ENCODE measurements at places on chromosomes 4 and X.

DNA sequence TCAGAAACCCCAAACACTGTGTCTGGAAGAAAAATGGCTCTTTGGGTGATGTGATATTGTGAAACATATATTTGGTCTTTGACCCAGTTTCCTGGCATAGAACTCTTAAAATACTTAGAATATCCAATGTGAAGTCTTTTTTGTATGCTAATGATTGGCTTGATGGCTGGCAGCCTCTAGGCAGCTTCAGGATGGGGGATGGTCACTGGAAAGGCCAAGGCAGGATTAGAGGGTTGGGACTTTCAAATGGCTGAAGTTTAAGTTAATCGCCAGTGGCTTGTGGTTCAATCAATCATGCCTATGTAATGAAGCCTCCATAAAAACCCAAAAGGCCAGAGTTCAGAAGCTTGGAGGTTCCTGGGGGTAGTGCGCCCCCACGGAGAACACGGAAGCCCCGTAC lies 33.5 kb upstream of the ESX1 start:
- no peak for DNase-seq

DNA sequence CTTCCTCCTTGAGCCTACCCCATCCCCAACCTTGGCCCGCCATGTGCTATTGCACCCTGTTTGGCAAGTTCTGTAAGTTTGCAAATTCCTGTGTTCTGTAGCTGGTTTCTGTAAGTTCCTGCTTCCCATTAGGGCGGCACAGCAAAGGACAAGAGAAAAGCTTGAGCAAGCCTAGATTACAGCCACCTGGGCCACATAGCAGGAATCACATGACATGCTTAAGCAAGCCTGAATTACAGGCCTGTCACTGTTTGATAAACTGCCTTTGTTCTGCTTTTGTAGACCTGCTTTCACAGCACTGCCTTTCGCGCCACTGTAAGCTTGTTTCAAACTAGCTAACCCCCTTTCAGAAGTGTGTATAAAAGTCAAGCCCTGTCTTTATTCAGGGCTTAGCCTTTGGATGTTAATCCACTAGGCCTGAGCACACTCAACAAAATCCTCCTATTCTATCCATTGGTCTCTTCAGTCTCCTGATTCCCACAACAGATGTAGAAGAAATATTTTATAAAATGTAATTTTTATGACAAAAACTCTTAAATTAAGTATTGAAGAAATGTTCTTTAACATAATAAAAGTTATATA lies 906.8 kb upstream of the NDST4 start:
- DNase-seq: no peak

- no peak for DNase-seq
Observed at GRCh38 chr4:21018817-21019216, 318.6 kb downstream of the PACRGL start.

GRCh38 chr4:78666830-78667258 lies 109.3 kb upstream of the BMP2K start:
- DNase-seq: no peak

DNA sequence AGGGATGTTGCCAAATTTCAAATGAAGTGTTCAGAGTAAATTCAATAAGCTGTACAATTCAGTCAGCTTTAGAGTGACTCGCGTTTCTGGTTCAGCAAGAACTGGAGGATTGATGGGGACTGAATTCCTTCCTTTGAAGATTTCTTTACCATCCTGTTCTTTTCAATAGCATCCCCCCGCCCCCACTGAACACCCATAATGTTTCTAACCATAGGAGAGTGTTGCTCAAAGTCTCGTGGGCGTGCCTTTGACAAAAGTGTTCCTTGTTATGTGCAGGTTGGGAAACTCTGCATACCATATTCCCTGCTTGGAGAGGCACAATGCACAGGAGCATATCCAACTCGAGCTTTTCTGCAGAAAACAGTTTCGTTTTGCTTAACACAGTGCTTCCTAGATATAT lies 323.5 kb upstream of the CASK start:
- DNase-seq: no peak

DNA sequence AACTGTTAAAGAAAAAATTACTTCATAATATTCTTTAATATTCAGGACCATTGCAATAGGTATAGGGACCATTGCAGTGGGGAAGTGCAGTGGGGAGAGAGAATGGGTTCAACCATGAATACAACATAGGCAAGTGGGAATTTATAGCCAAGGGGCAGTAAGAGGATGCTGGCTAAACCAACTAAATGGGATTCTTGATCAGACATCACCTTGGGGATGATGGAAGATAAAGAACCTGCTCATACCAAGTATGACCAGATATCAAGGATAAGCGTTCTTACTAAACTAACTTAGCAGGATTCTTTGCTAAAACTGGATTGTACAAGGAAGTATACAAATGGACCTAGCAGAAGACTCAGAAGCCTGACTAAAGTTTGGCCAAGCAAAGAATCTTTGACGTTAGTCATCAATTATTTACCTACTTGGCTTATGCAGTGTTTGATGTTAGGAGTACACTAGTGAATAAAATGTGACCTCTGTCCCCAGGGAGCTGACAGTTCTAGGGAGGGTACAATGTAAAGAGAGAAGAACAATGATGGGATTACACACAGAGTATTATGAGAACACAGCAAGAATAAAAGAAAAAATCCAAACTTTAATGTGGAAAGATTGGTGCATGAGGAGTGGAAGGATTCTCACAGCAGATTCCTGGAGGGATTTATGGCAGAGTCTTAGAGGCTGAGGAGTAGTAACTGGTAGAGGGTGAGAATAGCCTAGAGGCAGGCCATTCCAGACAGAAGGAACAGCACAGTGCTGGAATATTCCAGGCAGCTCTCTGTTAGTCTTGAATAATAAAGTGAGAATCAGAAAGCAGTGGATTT lies 54.7 kb upstream of the MYOZ2 start:
- DNase-seq: no peak

- DNase-seq: no peak
Observed at GRCh38 chr4:4759232-4759631, 100.2 kb upstream of the MSX1 start.

GRCh38 chr4:47831026-47831679 lies 6.7 kb downstream of the CORIN start:
- no peak for DNase-seq

DNA sequence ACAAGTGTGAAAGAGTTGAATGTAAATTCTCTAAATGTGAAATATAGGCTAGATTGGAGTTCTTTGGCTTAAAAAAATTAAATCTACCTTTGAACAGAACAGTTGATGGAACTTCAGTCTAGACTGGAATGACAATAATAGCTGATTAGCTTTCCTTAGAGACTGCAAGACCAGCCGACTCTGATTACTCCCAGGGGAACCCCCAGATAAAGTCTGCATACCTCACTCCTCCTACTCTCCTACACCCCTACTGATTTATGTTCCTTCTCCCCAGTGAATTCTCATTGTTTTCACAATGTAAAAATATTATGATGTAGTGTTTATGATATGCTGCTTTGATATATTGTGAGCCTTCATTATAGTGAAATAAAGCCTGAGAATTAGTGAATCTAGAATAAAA lies 241.3 kb downstream of the CFAP299 start:
- DNase-seq: no peak

GRCh38 chr4:8272472-8273428 lies 3.2 kb downstream of the HTRA3 start:
- no peak for DNase-seq

GRCh38 chr4:187276736-187277408 lies 553.2 kb upstream of the FAT1 start:
- no peak for DNase-seq

GRCh38 chr4:7124689-7125442 lies 57.0 kb upstream of the GRPEL1 start:
- DNase-seq: no peak

DNA sequence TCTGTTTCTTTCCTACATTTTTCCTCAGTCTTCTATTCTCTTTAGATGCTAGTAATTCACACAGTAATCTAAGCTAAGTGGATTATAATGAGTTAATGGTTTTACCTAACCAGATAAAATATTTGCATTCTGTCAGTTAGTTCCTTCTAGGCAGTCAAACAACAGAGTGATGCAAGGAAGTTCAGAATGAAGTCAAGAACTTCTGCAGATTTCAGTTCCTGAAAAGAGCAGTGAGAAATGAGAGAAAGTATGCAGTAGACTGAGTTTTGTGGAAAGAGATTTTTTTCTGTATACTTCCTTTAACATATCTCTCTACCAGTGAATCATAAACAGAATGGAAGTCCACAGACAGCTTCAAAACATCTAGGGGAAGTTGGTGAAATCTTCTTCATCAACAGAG lies 774.0 kb upstream of the POU3F4 start:
- no peak for DNase-seq

DNA sequence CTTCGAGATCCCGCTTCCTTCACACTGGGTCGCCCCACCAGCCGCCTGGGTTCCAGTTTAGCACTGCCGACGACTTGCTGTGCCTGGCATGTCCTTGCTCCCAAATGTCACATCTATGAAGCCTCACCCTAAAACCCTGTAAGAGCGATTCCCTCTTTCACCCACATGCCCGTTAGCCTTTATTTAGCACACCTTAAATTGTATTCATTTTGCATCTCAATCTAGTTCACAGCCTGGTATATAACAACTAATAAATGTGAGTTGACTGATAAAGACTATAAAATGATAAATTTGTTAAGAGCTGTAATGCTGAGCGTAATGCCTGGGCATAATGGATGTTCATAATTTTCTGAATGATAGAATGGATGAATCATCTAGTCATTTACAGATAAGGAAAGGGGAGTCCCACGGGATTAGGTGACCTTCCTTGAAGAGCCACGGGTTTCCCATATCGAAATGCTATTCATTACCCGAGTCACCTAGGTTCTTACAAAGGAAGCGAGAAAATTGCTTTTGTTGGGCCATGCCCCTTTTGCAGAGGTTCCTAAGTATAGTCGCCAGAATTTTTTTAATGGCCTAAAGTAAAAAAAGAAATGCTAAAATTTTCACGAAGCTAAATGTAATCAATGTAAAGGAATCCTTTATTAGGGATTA lies 1.1 kb upstream of the AP1S2 start:
- no peak for DNase-seq

DNA sequence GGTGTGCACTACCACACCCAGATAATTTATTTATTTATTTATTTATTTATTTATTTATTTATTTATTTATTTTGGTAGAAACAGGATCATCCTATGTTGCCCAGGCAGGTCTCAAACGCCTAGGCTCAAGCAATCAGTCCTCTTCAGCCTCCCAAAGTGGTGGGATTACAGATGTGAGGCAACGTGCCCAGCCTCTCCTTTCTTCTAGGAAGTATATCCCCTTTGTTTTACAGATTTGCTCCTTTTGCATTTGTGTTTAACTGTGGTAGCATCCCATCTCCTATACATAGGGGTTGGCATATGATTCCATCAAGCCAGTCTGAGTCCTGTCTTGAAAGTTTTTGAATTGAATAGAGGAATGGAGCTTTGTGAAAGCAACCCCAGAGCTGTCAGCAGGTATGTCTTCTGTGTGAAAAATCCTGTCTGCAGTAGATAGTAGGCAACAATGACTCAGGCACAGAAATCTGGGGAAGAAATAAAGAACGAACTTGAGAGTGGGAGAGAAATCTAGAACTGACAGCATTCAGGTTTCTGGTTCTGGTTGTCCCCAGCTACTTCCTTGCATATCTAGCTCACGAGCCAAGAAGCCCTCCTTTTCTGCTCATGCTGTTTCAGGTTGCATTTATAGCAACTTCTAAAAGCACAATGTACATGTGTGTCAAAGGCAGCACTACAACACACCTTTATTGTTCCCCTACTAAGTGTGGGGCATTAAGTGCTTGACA lies 113.7 kb upstream of the LSM6 start:
- no peak for DNase-seq

DNA sequence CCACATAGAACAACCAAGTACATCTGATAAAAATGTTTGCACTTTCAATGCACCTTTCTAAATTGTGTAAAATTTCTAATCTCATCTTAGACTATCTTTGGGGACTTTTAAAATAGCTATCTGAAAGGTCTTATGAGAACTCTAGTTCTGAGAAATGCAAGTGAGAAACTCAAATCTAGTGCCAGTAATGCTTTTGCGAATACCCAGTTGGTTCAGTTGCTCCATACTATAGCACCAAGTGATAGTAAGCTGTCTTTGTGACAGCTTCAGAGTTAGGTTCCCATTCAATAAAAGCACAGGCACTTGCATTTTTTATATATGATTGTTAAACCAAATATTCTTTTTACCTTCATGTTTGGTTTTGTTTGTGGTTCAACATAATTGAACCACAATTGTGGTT lies 4.5 kb upstream of the ITM2A start:
- DNase-seq: no peak

- no peak for DNase-seq
Observed at GRCh38 chr4:151206241-151207005, 70.5 kb upstream of the PRSS48 start.

- no peak for DNase-seq
Observed at GRCh38 chr4:156974264-156974663, 2.7 kb upstream of the PDGFC start.

GRCh38 chrX:148611993-148612392 lies 111.6 kb downstream of the AFF2 start:
- DNase-seq: no peak

GRCh38 chrX:74579597-74580198 lies 34.7 kb downstream of the RLIM start:
- no peak for DNase-seq

GRCh38 chrX:55057675-55058249 lies 17.1 kb upstream of the PAGE2B start:
- DNase-seq: no peak

DNA sequence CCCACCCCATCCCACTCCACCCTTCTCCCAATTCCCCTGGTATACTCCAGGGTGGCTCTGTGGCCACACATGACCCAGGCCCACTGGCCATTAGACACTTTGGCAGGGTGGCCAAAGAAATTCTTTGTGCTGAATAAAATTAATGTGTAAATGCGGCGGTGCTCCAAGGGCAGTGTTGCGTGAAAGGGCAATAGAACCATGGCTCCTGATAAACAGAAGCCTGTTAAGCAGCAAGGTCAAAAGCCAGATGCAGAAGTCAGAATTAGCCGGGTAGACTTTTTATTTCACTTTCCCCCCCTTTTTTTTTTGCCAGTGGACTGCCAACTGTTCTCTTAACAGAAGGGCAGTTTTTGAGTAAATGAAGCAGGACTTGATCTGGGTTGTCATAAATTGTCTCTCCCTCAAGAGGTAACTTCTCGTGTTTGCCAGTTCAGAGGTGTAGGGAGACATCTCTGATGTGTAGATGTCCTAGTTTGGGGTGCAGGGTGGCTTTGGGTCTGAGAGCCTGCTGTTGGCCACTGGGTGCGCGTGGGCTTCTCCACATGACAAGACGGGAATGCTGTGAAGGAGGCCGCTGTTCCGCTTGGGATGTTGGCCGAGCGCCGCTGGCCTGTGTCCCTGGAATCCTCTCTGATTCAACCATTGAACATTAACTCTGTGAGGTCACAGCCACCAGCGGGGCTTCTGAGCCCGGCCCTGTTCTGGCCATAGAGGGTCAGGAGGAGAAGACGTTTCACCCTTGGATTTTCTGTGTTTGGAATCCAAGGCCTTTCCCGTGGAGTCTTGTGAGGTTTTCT lies 139.5 kb downstream of the TBL1X start:
- DNase-seq: no peak

GRCh38 chr4:70463335-70463734 lies 8.7 kb upstream of the MUC7 start:
- no peak for DNase-seq

GRCh38 chr4:6109842-6110560 lies 90.3 kb downstream of the JAKMIP1 start:
- no peak for DNase-seq

GRCh38 chr4:18756671-18757070 lies 735.1 kb upstream of the LCORL start:
- DNase-seq: no peak
